Activated T-helper 9 cell treated with anti-CD3 and anti-CD28 coated beads, Interleukin-2, amount 50 U/mL, for 16 hours (primary cell): ENCODE measurements at places on chromosomes 1 and 21.

DNA sequence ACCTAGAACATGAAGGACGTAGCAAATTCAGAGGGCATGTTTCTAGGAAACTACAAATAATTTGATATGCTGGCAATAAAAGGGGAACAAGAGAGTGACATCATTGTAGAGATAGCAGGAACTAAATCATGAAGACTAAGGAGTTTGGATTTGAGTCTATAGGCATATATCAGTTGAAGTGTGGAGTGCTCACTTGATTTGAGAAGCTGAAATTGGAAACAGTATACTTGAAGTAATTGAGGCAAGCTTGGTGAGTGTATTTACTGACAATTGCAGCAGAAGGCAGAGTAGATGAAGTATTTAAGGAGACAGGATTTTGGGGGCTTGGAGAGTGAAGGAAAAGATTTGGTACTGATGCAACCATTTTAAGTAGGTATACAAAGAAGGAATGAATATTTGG, 6.4 kb upstream of the TMCO2 start:
- no peak for DNase-seq

DNA sequence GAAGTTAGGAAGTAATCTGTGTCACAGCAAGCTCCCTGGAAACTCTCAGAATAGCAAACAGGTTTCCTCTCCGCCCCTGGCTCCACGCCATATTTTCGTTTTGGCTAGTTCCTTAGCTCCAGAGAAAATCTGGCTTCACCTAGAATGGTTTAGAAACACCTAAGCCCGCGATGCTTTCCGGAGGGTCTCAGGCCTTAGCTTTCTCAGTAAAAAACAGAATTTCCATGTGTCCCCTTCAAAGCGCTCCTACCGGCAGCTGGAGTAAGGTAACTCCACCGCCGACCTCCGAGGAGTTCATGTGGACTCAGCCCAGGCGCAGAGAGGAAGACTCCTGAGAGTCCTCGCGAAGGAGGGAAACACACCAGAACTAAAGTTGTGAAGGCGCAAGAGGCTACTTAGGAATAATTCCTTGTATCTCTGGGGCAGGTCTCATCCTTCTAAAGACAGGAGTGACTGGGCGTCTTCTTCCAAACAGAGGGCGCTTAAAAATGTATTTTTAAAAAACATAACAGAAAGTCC, 406 bp downstream of the KIAA0040 start:
- peak; percentile 13 for DNase-seq

GRCh38 chr1:154481053-154481452, 21.0 kb upstream of the TDRD10 start:
- DNase-seq: no peak

DNA sequence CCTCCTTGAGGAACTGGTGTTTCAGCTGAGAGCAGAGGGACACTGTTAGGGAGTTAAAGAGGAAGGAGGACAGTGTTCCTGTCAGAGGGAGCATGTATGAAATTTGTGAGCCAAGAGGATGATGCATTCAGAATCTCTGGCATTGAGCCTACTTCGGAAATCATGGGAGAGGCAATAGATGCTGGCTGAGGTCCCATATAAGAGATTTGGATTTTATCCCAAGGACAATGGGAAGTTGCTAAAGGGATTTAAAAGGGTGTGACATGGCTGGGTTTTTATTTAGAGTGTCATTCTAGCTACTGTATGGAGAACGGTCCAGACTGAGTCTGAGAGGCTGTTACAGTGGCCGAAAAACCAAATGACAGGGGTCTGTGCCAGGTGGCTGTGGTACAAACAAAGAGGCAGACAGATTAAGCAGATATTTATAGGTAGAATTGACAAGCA, 403.2 kb upstream of the B3GALT2 start:
- no peak for DNase-seq

GRCh38 chr1:222346955-222347354, 200.9 kb downstream of the HHIPL2 start:
- no peak for DNase-seq

DNA sequence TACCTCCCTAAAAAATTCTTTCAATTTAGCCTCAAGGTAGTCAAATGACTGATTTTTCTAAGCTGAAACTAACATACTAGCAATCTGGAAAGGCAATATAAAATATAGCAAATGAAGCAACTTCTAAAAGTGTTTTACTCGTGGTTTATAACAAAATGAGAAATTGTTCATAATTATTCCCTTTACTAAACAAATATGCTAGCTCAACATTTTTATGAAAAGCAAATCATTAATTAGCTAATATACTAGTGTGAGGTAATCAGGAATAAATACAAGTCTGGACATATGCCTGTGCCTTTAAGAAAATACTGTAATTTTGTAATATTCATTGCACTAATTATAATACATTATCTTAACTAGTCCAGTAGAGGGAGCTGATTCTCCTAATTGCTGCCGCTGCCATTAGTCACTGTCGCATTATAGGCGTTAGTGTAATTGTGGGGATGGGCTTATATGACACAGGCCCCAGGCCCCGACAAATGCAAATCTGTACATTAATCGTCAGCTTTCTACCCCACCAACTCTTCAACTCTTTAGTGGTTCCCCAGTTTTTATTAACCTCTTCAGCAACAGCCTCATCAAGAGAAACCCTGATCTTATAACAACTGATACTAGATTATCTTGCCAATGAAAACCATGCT, 160.9 kb downstream of the GABPA start:
- no peak for DNase-seq

- DNase-seq: no peak
Observed at GRCh38 chr1:94522304-94522703, 19.3 kb downstream of the F3 start.

DNA sequence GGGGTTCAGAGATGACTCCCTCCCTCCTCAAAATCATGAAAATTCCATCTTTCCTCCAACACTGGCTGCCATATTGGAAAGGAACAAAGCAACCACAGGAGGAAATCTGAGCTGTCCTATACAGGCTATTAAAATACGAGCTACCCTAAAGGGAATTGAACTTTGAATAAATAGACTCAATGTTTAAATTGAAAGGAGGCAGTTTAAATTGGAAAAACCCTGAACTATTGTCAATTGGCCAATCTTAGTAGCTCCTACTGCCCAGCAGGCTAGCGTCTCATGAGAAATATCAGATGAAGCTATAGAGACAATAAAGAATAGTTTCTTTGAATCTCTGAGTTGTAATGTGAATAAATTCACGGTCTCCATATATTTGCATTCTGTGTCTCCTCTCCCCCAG, 85.4 kb upstream of the KCNE2 start:
- DNase-seq: no peak

DNA sequence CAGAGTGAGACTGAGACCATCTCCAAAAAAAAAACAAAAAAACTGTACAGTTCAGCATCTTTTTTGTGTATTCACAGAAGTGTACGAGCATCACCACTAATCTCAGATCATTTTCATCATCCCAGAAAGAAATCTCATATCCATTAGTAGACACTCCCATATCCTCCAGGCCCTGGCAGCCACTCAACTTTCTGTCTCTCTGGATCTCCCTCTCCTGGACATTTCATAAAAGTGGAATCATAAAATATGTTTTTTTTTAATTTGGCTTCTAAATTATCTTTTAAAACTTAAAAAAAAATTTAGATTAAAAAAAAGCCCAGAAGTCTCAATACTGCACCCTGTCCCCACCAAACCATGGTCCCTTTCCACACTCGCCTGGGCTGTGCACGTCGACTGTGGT, 22.1 kb downstream of the RIPPLY3 start:
- no peak for DNase-seq

GRCh38 chr1:109208836-109209463, 4.8 kb upstream of the SARS1 start:
- DNase-seq: no peak

DNA sequence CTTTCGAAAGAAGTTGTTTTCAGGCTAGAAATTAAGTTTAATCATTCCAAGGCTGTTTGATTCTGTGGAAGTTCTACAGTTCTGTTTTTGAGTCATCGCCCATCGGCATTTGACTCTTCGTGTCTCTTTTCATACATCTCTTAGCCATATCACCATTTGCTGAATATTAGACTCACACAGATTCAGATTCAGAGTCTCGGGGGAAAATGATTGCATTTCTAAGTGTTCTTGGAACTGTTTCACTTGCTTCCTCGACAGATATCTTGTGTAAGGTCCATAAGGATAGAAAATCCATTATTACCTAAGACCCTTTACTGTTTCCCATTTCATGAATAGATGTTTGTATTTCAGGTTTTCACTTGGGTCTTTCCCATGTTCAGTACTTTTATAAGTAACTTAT, 237.0 kb upstream of the SGIP1 start:
- DNase-seq: no peak

DNA sequence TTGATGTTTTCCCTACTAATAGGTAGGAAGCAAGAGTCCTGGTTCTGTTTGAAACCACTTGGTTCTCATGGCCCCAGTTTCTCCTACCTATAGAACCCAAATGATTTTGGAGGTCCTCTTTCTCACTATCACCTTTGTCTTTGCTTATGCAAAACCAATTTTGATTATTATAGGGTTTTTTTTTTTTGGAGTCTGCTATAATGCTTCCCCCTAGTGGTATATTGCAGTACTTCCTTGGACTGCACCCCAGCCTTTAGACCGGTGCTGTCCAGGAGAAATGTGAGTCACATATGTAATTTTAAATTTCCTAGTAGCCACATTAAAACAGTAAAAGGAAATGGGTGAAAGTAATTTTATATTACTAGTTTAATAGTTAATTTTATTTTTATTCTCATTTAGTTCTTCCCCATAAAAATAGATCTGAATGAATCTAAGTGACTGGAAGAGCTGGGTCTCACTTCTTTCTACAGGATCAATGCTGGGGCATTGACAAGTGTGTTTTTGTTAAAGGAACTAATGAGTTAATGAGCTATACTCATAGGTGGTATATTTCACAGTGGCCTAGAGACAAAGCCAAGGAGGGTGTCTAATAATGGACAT, 10.6 kb downstream of the FCMR start:
- no peak for DNase-seq

DNA sequence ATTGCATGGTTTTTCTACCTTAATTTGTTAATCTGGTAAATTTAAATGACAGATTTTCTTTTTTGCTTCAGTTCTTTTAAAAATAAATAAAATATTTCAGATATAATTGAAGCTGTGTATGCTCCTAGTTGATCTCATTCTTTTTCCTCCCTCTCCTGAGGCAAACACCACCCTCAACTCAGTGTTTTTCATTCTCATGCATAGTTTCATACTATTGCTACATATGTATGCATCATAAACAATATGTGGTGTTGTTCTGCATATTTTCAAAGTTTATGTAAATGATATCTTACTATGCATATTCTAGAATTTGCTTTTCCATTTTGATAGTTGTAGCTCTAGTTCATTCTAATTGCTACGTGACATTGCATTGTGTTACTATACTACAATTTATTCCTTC, 257.2 kb upstream of the POU3F1 start:
- no peak for DNase-seq

GRCh38 chr1:22362626-22363402, 88.8 kb upstream of the ZBTB40 start:
- no peak for DNase-seq

- DNase-seq: no peak
Observed at GRCh38 chr21:34790341-34790740, 121.5 kb downstream of the CLIC6 start.

- DNase-seq: no peak
Observed at GRCh38 chr1:47856996-47857395, 140.2 kb downstream of the TRABD2B start.

DNA sequence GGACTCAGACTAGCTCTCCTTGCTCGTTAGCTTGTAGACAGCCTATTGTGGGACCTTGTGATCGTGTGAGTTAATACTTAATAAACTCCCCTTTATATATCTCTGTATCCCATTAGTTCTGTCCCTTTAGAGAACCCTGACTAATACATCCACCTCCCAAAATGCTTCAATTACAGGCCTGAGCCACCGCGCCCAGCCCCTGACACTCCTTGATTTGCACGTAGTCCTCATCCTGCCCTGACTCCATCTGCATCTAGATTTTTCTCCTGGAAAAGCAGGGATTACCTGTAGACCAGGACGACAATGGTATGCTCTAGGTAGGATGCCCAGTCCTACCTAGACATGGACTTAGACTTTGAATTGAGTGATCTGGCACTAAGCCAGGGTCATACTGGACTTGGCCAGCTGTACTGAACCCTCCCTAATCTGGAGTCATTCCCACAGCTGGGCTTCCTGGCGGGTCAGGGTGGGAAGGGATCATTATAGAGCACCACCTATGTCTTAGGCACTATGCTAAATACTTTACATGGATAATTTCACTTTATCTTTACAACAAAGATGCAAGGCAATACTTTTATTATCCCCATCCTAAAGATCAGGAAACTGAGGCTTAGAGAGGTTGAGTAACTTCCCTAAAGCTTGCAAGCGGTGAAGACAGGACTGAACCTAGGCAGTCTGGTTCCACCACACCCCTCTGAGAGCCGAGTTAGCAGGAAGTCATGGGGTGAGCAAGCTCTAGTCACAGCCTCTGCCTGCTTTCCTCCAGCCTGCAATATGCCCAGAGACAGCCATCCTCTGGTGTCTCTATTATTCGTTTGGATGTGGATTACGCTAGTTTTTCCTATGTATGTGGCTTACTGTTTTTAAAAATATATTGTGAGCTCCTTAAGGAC, 89.4 kb downstream of the DTL start:
- DNase-seq: no peak

DNA sequence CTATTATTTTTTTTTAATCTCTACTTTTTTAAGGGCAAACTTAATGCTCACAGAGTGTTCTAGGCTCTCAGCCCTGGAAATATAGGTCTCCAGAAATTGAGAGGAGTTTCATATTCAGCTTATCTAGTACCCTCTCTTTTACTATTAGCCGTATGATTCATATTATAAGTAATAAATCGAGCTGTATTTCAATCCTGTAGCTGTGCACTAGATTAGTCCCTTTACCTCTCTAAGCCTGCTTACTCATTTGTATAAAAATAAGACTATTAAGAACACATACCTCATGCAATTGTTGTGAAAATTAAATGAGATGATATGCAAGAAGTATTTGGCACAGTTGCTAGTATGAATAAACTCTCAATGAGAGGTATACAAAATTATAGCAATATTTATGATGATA, 128.2 kb upstream of the HOOK1 start:
- DNase-seq: no peak

GRCh38 chr1:119737040-119737682, 25.4 kb downstream of the PHGDH start:
- DNase-seq: no peak

DNA sequence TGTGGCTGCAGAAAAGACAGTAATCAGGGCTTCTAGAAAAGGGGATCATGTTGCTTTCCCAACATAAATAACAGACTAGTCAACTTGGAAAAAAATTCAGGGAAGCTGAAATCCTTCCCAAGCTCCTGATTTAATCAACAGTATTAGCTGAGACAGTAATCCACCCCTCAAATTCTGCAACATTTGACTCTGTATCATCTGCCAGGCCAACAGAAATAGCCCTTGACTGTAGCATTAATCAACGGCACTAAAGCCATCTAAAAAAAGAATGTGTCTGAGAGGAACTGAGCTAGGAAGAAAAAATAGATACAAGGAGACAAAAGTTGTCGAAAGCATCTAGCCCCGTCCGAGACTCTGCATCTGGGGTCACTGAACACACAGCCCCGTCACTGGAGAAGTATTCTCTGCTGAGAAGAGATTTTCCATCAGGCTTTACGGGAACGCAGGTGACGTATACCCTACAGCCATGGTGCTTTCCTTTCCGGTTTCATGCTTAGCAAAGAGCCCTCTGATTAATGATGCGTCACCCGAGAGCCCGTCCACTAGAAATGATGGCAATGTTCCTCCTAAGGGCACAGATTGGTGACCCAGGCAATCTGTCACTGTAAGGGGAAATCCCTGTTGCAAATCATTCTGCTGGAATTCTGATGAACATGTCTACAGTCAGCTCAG, 42.1 kb upstream of the TP53BP2 start:
- no peak for DNase-seq

- no peak for DNase-seq
Observed at GRCh38 chr1:8378178-8378577, 60.3 kb downstream of the SLC45A1 start.
